ENCODE measurements at places on chromosomes 6 and 20. TPM values are rescaled to one million over a fixed set of nuclear protein-coding genes. Genes with fewer than 3 reads are reported as not detected.

LY86 gene
- total RNA-seq = not detected

CYP39A1 gene
- total RNA-seq = 2.1 TPM

RIN2 gene
- total RNA-seq = 55.9 TPM

NKX2-2 gene
- total RNA-seq = not detected

SIRPB1 gene
- total RNA-seq = 0.59 TPM

RBPJL gene
- not detected for total RNA-seq

FAM83D gene
- total RNA-seq = 5.6 TPM

FOXP4 gene
- total RNA-seq = 1.9 TPM
